Left ventricle myocardium superior (tissue), 1 donor: ENCODE measurements at places on chromosomes 7 and 10.

DNA sequence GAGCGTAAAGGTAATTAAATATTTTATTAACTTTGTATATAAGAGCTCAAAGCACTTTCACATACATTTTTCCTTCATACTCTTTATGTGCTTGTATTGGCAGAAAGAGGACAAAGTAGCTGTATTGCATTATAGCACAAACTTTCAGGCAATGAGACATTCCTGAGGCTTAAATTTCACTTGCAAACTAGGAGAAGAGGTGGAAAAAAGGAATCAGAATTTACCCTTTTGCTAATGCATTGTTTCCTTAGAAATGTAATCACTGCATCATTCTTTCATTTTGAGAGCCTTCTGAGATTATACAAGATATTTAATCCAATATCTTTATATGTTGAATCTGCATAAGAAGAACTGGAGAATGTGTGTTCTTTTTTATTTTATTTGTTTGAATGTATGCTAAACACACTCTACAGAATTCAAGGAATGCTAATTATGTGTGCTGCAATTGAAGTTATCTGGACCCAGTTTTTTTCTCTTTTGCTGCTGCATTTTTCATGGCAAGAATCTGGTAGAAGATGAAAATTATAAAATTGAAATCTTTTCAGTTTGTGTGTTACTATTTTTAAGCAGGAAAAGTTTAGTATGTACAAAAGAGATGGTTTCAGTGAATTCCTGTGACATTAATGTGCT is 185.1 kb downstream of the NXPH1 start:
- DNase-seq: no peak

GRCh38 chr7:67604461-67605386 is 608.1 kb downstream of the TYW1 start:
- no peak for DNase-seq

GRCh38 chr7:141114029-141114664 is 40.3 kb downstream of the TMEM178B start:
- no peak for DNase-seq

DNA sequence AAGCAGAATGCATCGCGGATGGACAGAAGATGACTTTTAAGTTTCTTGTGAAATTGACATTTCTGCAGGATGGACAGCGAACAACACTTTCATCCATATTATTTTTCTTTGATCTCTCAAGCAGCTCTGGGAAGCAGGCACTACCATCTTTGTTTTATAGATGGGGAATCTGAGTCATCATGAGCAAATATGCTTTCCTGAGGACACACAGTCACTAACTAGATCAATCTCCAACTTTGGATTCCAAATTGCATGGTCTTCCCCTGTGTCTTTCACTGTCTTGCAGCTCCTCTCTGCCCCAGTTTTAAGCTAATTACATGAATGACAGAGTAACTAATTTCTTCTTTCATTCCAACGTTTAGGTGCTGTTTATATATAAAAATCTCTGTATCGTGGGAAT is 201.5 kb downstream of the ADAM12 start:
- DNase-seq: no peak

GRCh38 chr10:113681533-113682470 is 2.1 kb downstream of the CASP7 start:
- no peak for DNase-seq

GRCh38 chr10:107899075-107899474 is 734.6 kb upstream of the SORCS1 start:
- no peak for DNase-seq

DNA sequence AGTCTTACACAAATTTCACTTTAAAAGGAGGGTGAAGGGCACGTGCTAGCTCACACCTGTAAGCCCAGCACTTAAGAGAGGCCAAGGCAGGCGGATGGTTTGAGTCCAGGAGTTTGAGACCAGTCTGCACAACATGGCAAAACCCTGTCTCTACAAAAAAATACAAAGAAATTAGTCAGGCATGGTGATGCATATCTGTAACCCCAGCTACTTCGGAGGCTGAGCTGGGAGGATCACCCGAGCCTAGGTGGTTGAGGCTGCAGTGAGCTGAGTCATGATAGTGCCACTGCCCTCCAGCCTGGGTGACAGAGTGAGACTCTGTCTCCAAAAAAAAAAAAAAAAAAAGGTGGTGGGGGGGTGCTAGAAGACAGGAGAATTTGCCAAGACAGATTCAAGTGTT is 237.3 kb upstream of the KLF14 start:
- no peak for DNase-seq

GRCh38 chr7:100676501-100677306 is 3.2 kb downstream of the GNB2 start:
- peak; percentile 45 for DNase-seq

DNA sequence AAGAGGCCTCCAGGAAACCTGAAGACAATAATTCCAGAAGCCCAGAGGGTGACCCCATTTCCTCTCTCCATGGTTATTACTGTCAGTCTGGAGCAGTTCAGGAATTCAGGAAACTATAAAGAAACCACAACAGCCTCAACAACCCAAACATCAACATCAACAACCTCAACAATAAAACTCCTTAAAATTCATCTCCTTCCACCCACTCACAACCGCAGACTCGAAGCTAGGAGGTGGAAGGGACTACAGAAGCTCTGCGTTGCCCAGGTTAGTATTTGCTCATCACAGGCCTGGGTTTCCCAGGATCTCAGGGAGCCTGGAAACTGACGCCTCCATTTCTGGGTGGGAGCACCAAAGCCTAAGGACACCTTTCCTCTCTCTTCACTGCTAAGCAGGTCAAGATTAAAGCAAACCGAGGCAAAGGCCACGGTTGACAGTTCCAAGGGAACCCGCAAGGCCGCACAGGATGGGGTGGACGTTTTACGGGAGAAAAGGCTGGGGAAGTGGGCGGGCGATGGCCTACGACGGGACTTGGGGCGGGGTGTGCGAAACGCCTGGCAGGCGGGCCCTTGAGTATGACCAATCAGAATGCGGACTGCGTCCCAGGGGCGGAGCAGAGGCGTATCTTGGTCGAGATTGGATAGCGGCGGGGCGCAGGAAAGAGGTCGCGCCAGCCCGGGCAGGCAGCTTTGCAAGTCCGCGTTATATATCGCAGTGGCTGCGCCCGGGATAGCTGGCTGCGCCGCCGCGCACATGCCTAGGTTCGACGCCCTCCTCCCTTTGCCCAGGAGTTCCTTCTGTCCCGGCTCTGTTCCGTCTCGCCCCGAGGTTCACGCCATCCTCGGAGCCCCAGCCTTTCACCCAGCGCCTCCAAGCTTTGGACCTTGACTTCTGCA is at the start of gene ELOVL3:
Gene ELOVL3, plus strand, starts transcription at position 654 of the 896 bp plus-strand sequence. CDS start 250 bp downstream, outside the sequence.
- DNase-seq: peak; percentile 96

GRCh38 chr10:69481305-69481704 is 30.0 kb downstream of the TSPAN15 start:
- no peak for DNase-seq

DNA sequence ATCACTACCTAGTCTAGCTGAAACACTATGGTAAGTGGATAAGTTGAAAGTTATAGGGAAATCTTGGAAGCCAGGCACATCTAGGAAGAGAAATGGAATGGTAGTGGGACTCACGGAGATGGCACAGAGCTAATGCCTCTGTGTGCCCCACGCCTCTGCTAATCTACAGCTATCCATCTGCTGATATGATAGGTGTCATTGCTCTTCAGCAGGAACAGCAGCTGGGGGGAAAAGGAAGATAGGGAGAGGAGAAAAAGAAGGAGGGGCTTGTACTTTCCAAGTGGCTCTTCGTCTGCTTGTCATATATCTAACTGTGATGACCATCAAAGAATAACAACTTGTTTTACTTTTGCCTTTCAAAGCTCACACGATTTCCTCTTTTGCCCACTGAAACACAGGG is 1199.1 kb upstream of the SORCS1 start:
- DNase-seq: no peak

GRCh38 chr7:42877862-42878261 is 34.0 kb downstream of the C7orf25 start:
- DNase-seq: no peak

DNA sequence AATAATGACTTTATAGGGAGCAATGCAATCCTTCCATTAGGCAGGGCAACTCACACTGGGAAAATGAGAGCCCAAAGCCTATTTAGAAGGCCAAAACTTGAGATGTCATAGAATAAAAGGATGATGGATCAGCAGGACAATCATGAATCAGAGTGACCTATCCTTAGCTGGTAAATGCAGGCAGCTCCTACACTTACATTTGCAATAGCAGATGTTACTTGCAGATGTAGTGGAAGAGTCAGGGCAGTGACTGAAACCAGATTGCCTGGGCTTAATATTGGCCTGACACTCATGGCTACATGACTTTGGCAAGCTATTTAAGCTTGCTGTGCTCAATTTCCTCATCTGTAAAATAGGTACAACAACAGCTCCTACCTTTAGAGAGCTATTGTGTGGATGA is 98.7 kb downstream of the PRTFDC1 start:
- no peak for DNase-seq

DNA sequence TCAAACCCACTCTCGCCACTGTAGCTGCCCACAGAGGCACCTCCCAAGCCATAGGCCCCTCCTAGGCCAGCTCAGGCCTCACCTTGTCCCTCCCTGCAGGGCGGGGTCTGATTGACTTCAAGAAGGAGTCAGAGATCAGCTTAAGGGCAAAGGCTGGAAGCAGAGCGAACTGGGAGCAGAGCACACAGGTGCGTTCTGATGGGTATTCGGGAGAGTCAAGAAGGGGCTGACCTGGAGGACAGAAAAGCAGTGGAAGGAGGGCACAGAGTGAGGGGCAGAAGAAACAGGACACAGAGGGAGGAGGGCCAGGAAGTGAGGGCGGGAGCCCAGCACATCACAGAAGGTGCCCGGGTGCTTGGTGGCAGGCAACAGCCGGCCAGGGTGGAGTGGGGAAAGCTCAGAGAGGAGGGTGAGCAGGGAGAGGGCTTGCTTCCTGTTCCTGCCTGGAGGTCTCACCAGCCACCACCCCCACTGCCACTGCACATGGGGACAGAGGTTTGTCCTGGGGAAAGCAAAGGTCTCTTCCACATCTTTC is at the start of gene AOC1:
Gene AOC1, plus strand, starts transcription at position 147 of the 535 bp plus-strand sequence. CDS start 3,954 bp downstream, outside the sequence.
- no peak for DNase-seq

GRCh38 chr7:3112479-3113134 is 68.9 kb upstream of the CARD11 start:
- DNase-seq: no peak

GRCh38 chr10:8269976-8270375 is 215.5 kb downstream of the GATA3 start:
- no peak for DNase-seq

DNA sequence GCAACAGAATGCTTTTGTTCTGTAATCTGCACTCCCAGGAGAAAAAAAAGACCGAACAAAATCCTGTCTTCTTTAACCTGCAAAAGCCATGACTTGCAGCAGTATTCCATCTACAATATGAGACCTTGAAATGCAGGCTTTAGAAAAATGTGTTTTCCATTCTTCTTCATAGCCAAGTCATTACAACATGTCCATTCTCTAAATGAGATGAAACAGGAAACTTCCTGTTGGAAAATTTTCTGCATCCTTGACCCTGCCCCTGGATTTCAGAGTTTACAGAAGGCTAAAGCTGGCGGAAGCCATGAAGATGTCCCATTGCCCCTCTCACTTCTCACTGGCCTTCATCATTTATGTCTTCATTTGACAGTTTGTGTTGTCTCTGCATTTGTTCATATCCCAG is 546.4 kb downstream of the TNS3 start:
- no peak for DNase-seq

DNA sequence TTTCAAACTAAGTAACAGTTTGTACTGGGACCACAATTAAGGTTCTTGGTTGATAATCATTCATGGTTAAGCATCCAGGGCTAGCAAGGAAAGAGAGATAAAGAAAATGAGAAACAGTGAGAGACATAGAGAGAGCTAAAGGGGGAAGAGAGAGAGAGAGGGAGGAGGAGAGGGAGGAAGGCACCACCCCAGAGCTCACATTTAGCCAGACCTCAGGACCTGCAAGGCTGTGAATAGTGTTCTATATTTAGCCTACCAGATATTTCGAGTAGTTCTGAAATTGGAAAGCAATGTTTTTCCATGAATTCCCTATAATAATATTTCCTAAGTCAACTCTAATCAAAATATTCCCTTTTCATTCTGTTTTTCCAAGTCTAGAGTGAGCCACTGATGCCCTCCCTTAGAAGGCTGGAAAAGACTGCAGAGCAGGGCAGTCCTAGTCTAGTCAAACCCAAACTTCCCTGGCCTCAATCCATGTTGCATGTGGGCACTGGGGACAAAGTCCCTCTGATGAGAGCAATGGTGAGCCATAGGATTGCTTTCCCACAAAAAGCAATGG is 119.4 kb upstream of the INHBA start:
- no peak for DNase-seq

DNA sequence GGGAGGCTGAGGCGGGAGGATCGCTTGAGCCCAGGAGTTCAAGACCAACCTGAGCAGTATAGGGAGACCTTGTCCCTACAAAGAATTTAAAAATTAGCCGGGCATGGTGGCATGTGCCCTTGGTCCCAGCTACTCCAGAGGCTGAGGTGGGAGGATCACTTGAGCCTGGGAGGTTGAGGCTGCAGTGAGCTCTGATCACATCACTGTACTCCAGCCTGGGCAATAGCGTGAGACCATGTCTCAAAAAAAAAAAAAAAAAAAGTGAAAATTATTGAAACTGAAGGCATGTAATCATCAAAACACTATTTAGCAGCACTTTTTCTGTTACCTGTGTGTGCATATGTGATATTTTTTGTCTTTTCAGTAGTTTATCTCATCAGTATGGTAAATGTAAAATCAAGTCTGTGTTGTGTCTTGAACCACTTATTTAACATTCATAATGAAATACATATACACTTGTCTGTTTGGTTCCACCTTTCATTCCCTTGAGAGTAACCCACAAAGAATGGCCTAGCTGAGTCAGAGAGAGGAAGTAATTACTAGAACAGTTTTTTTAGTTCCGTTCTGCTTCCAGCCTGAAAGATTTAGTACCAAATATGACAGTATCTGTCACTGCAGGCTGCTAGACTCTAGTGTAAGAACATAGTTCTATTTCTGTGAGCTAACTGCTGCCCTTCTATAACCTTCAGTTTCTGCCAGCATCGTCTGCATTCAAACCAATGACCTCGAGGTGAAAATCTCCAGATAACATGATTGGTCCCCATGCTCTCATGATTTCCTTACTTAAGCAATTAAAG is 68.6 kb downstream of the MMRN2 start:
- DNase-seq: no peak

- DNase-seq: no peak
Measured at GRCh38 chr7:90933041-90933440, 331.2 kb upstream of the FZD1 start.

DNA sequence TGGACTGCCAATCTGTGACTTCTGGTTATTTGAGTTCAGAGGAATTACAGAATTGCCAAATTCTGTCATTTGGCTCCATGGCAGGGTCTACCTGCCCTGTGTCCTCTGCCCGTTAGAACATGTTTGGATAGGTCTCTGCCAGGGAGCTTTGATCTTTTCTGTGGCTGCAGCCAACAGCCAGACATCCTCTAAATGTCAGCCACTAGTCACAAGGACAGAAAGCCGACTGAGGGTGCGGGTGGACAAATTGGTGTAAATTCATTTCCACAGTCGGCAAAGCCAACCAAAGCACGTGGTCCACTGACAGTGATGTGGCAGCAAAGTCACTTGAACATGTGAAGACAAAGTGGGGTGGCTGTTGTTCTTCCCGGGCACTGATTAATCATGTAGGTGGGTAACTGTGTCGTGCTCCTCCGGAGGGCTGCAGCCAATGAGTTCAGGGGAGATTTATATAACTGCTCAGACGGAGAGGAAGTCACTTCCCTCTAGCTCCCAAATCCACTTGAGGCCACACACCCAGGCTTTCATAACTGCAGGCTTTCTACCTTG is 26.7 kb upstream of the CAMK1D start:
- DNase-seq: no peak

GRCh38 chr7:104862719-104863118 is 151.3 kb upstream of the KMT2E start:
- no peak for DNase-seq
